ENCODE measurements at places on chromosomes 16 and 17. TPM values are rescaled to one million over a fixed set of nuclear protein-coding genes. Genes with fewer than 3 reads are reported as not detected.

- DNase-seq, result no peak
Measured at GRCh38 chr17:48588528-48588927, 1.5 kb downstream of the HOXB3 start.

DNA sequence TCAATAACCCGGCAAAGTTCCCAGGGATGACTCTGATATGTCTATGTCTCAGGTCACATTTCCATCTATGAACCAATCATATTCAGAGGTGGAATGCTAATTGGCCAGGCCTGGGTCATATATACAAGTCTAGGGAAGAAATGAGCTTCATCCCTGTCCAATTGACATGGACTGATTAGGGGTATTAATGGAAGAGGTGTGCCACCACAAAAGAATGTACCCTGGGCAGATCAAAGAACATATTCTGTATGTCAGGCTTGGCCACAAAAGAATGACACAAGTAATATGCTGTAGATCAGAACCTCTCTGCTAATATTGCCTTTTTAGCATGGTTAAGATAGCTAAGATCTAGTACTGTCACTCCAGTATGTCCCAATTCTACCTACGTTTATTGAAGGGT lies 6.7 kb downstream of the SLC35G3 start:
- no peak for DNase-seq

GRCh38 chr16:56824331-56824730 lies 40.7 kb upstream of the SLC12A3 start:
- DNase-seq, result no peak

- DNase-seq, result no peak
Measured at GRCh38 chr17:79955691-79956440, 79.8 kb downstream of the TBC1D16 start.

DNA sequence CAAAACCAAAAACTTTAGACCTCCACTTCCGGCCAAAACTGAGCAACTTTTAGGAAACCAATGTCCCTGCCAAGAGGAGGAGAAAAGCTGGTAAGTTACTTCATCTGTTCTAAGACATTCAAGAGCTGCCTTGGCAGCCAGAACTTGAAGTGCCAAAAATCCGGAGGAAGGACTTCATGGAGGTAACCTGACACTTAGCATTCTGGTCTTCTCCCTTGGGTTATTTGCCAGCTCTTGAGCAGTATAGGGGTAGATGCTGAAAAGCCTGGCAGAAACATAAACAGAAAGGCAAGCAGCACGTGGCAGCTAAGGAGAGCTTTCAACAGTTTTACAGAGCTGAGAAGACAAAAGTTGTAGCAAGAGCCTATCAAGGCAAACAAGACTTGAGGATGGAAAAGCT lies 53.2 kb downstream of the CDYL2 start:
- no peak for DNase-seq

DNA sequence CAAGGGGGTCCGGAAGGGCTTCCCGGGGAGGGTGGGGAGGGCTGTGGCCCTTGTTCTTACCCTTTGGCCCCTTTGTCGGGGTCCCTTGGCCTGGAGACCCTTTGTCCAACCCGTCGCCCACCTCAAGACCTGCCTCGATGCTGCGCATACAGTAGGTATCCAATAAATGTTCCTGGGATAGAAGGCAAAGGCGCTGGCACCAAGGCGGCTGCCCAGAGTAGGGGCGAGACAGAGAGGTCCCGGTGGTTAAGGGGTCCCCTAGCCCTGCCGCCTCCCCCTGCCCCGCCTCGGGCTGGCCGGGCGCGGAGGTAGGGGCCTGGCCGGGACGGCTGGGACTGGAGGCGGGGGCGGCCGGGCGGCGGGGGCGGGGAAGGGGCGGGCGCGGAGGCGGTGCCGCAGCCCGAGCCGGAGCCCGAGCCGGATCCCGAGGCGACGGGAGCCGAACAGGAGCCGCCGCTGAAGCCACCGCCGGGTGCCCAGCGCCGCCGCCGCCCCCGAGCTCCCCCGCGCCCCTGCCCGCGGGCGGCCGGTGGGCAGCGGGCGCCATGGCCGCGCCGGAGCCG lies at the start of gene NHERF2:
TSS of gene NHERF2 (plus strand) at position 442 of the 563 bp plus-strand sequence. CDS start at position 546, 104 bp downstream.
- no peak for DNase-seq

DNA sequence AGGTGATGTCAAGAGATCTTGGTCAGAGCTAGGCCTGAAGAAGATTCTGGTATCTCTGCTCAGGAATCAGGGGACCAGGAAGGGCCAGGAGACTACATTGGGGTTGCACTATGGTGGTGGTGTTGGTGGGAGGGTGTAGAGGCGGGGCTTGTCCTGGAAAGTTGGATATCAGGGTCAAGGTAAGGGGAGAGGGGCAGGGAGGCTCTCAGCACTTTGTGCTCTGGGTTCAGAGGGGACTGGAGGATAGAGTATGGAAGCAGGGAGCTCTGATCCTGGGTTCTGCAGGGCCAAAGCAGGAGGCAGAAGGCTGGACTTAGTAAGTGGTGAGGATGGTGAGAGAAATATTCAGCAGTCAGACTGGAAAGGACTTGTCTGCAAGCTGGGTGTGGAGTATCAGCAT lies 3.0 kb downstream of the NOL3 start:
- no peak for DNase-seq

GRCh38 chr16:18959031-18959505 lies 24.7 kb upstream of the TMC7 start:
- DNase-seq, result no peak

DNA sequence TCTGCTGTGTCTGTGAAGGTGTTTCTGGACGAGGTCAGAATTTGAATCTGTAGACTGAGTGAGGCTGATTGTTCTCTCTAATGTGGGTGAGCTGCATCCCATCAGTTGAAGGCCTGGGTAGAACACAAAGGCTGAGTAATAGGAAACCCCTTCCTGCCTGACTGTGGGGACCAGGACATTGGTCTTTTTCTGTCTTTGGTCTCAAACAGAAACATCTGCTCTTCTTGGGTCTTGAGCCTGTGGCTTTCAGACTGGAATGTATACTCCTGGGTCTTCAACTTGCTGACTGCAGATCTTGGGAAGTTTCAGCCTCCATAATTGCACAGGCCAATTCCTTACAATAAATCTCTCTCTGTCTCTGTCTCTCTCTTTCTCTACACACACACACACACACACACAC lies 19.6 kb upstream of the LRRC75A start:
- no peak for DNase-seq

DNA sequence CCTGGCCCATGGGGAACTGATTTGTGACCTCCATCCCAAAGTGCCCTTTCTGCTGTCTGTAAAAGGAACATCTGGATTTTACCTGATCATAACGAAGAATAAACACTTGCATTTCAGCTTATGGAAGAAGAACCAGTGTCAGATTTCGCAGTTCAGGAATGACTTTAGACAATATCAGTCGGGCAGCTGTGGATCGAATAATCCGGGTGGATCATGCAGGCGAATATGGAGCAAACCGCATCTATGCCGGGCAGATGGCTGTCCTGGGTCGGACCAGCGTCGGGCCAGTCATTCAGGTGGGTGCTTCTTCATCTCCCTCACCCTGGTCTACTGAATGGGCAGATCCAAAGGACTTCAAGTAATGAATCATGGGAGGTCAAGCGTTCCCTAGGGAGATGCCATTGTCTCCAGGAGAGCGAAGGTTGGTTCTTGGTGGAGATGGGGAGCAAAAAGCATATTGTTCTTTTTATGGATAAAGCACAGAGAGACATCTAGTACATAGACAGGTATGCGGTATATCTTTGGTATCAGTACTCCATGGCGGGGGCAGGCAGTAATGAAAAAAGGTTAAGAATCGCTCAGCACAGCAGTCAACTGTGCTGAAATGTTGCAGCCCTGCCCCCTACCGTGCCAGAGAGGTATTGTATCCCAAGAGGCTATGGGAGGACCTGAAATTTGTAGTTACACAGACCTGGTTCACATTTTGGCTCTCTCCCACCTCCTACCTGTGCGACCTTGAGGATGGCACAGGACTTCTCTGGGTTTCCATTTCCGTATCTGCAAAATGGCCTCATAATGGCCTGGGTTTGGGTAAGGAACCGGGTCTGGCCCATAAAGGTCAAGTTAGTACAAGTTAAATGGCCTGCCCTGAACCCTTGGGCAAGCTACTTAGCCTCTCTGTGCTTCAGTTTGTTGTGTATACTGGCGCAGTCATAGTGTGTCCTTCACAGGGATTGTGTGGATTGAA lies 4.7 kb downstream of the COQ7 start:
- peak; percentile 71 for DNase-seq

GRCh38 chr17:40025991-40026815 lies 11.0 kb downstream of the CSF3 start:
- peak; percentile 65 for DNase-seq

DNA sequence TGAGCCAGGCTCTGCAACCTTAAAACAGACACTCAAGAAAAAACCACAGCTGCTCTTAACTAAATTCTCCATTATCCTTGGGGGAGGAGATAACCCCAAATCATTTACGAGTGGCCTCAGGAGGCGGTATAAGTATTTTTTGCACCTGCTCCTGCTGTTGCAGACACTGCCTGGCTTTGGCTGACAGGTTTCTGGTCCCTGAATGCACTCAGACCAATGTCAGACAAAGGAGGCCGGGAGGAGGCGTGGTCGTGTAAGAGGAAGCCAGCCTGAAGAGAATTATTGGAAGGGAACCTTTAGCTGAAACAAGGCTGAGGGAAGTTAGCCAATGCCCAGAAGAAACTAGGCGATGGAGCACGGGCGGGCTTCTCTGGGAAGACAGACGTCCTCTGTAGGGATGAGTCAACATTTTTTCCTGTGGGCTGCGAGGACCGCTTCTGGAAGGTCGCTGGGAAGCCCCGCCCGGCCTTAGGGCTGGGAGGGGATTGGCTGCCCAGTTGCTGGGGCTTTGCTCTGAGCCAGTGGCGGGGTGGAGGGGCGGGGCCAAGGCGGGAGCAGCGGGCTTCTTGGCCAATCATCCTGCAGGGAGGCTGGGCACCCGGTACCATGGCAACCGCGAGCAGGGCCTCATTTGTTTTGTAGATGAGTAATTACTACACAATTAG lies 82.3 kb downstream of the CCDC182 start:
- peak; percentile 16 for DNase-seq

Gene HIC1
- 29.0 TPM for total RNA-seq

Gene CMTM2
- 0.73 TPM for total RNA-seq

DNA sequence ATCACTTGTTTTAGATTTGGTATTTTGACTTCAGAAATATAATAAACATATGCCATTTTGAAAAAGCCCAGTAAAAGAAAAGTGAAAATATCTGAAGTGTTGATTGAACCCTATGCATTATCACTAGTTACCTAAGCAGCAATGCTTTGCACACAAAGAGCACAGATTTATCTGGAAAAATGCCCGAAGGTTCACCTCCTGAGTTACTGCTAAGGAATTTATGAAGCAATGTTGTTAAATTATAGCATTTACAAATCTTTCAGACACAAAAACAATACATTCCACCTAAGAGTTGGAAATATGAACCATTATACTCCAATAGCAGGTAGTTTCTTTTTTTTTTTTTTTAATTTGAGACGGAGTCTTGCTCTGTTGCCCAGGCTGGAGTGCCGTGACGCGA lies 38.9 kb upstream of the GHDC start:
- DNase-seq, result no peak

- peak; percentile 43 for DNase-seq
Measured at GRCh38 chr17:50170662-50171370, 5.0 kb downstream of the SGCA start.

- DNase-seq, result no peak
Measured at GRCh38 chr17:53150101-53150698, 672.5 kb upstream of the KIF2B start.

- no peak for DNase-seq
Measured at GRCh38 chr17:79188685-79189084, 114.1 kb downstream of the ENGASE start.

Gene RNF112
- 0.58 TPM for total RNA-seq

All from activated CD4-positive, alpha-beta T cell treated with anti-CD3 and anti-CD28 coated beads, Interleukin-2, amount 10 ng/mL, durations not matched to agents 7 days and 5 days (primary cell).